ENCODE measurements at places on chromosomes 1 and 21.
A peak's percentile ranks its signal among the peaks of the same experiment; 100 is the strongest.

GRCh38 chr1:188433425-188433824, 1604.7 kb downstream of the PLA2G4A start:
- DNase-seq, result no peak

GRCh38 chr1:75423136-75423535, 187.8 kb downstream of the SLC44A5 start:
- DNase-seq, result no peak

DNA sequence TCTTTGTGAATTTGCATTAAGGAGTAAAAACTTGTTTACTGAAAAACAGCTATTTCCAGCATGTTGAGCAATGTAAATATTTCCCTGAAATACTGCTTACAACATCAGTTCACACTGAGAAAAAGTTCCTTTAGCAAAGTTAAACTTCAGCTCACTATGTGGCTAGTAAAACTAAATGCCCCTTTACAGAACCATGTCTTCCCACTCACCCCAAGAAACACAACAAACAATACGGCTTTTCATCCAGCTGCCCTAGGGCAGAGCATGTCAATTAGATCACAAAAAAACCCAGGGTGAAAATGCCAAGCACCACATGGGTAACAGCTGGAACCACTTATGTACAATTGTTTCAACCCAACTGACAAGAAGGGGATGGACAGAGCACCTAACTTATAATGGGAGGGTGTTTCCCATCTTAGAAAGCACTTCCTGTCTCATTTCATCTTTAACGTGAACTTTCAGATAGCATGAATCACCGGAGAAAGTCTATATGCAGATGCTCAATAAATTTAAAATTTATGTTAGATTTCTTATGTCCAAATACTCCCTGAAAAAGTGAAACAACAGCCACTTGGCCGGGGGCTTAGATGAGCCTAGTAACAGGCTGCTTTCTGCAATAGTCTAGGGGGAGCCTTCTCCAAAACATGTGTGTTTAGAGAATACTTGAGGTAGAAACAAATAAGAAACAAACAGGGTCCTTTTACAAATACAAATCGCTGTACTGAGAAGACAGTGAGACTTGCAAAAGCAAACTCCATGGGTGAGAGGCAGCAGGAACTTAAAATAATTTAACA, 6.6 kb downstream of the NID1 start:
- peak; percentile 29 for DNase-seq

DNA sequence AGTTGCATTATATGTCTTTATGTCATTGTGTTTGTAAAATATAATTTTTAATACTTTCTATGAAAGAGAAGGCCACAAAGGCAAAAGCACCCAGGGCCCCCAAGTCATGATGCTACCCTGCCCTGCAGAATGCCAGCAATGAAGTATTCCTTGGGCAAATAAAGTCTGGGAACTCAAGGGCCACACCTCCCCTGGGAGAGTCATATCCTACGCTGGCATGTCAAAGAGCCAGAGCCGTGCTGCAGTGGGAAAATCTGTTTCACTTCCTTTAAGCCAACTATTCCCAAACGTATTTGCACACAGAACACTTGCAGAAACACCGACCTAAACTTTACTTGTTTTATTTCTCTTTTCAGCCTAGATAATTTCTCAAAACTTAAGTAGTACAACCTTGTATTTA, 98.4 kb upstream of the KAZN start:
- no peak for DNase-seq

GRCh38 chr1:234253732-234254131, 119.5 kb upstream of the COA6 start:
- no peak for DNase-seq

DNA sequence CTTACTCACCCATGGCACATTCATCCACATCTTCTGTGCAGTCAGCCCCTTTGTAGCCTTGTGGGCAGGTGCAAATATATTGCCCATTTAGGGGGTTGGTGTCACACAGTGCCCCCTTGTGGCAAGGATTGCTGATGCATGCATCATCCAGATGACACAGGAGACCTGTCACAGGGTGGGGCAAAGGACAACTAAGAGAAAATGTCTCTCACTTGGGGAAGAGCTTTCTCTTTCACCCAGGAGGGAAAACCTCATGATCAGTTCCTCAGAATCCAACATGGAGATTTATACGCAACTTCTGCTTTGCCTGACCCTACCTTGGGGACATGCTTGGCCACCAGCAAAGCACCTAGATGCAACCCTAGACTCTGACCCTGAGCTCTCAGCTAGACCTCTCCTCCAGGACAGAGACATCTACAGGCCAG, 71.8 kb upstream of the ADAM30 start:
- DNase-seq, result peak; percentile 10

- peak; percentile 64 for DNase-seq
Measured at GRCh38 chr1:109193653-109194590, 19.8 kb upstream of the SARS1 start.

Measured in GM19239 (cell line).